ENCODE measurements at places on chromosomes 5 and 9.

DNA sequence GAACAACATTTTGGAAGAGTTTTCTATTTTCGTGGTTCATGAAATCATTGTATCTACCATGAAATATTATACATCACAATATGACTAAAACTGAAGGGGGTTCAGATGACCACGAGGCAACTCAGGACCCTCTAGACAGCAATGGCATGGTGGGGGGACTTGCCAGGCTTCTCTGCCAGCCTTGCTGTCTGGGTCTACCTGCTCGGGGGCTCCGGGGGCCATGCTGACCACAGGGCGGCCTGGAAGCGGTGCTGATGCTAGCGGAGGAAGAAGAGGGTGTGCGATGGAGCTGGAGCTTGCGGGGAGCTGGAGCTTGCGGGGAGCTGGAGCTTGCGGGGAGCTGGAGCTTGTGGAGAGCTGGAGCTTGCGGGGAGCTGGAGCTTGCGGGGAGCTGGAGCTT is 89.2 kb upstream of the IRX4 start:
- no peak for DNase-seq

- no peak for DNase-seq
Observed at GRCh38 chr5:107631805-107632362, 38.9 kb downstream of the EFNA5 start.

GRCh38 chr5:111643499-111643898 is 113.5 kb downstream of the NREP start:
- DNase-seq: no peak

DNA sequence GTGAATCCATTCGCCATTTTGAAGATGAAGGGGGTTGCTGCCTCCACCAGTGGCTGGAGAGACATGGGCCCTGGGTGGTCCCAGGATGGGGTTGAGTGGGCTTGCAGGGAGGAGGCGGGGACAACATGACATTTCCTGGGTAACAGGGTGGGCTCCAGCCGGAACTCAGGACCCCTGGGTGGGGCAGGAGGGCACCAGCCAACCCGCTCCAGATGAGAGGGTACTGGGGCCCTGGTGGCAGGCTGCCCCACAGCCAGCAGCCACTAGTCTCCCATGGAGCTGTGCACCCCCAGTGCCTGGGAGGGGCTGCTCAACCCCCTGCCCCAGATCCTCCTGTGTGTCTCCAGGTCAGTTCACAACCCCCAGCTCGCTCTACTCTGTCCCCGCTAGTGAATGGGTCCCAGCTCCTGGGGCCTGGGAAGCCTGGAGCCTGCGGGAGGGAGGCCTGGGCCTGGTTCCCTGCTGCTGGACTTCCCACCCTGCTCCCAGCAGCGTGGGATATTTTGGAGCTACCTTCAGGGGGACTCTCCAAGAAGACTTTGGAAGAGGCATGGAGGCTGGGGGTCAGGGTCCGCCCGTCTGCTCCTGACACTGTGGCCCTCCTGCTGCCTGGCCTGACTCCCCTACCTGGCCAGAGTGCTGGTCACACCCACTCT is 55.9 kb downstream of the AHRR start:
- DNase-seq: no peak

GRCh38 chr5:17428176-17428800 is 69.7 kb upstream of the TAF11L2 start:
- DNase-seq: peak; percentile 28

- DNase-seq: no peak
Observed at GRCh38 chr9:82201196-82201595, 212.6 kb downstream of the SPATA31D1 start.

DNA sequence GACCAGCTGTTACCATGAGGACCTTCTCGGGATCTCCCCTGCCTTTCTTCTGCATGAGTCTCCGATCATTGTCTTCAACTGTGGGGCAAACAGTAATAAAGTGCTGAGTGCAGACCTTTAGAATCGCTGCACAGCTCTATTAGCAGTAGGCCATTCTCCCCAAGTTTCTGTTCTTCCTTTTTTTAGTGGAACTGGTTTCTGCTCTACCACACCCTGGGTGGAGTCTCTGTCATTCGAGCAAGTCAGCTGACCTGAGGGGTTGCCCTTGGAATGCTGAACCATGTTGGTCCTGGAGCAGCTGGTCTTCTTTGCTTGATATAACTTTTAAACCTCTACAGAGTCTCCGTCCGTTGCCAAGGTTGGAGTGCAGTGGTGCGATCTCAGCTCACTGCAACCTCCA is 33.4 kb upstream of the GNPDA1 start:
- DNase-seq: no peak

DNA sequence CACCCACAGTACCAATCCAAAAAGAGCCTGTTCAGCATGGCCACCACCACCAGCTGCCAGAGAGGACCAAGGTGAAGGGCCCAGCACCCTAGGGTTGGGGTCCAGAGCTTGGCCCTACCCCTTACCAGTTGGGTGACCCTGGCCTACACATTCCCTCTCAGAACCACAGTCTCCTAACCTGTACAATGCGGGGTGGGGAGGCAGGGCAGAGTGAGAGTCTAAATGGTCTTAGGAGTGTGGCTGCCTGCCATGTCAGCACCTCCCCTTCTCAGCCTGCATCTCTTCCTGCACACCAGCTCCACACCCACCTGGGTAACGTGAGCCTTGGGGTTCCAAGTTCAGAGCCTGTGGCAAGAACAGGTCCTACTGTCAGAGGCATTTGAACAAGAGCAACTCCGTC is 92.2 kb downstream of the C5orf15 start:
- no peak for DNase-seq

GRCh38 chr9:84139296-84140070 is 158.9 kb downstream of the RMI1 start:
- no peak for DNase-seq

- DNase-seq: no peak
Observed at GRCh38 chr9:132955123-132955522, 10.7 kb upstream of the TSC1 start.

- no peak for DNase-seq
Observed at GRCh38 chr5:146751781-146752401, 126.7 kb downstream of the PPP2R2B start.

DNA sequence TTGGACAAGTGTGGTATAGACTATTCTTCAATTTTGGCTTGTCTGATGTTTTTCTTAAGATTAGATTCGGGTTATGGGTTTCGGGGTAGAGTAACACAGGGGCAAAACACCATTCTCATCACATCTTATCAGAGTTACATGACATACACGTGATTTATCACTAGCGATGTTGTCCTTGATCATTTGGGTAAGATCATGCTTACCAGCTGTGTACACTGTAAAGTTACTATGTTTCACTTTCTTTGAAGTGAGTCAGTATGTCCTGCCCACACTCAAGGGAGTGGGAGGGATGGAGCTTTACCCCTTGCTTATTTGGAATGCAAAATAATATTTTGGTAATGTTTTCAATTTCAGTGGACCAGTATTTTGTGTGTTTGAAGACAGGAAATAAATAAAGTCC is 101.8 kb upstream of the TAF11L2 start:
- DNase-seq: no peak

DNA sequence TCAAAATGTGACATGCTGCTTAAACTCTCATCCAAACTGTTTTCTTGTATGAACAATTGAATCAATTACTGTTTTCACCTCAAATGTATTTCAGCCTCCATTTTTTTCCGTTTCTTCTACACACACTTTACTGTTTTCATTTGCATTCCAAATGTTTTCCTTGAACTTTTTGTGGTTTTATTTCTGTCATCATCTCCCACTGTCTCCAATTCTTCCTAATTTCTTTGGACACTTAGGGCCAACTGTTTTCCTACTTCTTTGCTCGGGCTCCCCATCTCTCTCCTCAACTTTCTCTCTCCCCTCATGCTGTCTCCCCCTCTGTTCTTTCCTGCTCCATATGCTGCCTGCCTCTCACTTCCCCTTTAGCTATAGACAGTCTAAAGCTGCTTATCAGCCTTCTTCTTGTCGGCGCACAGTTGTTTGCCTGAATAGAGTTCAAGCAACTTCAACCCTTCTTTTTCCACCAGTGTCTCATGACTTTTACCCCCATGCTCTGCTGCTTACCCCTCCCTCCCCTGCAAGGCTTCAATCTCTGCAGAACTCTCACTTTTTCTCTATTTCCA is 443.4 kb downstream of the DTWD2 start:
- DNase-seq: no peak

- DNase-seq: no peak
Observed at GRCh38 chr5:88727705-88728313, 155.2 kb downstream of the MEF2C start.

DNA sequence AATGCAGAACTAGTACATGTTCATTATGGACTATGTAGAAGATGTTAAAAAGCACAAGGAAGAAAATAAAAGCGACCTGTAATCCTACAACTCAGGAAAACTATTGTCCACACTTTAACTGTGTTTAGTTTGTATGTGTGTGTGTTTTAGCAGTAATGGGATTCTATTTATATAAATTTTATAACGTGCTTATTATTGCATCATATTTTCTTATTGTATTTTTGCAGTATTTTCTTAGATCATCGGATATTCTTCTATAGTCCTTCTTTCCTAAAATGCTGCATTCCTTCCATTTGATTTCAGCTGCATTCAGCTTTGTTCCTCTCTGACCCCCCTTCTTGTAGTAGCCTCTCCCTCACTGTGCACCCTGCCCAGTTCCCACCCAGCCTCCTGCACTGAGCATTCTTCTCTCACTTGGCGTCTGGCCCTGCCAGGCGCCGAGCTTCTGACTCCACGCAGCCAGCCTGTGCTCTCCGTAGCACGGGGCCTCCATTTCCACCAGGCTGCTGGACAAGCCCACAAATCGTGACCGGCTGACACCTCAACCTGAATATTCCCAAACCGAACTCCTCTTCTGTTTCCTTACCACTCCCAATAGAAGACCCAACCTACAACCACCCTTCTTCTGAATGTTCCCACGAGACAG is 39.9 kb downstream of the MVB12B start:
- no peak for DNase-seq

DNA sequence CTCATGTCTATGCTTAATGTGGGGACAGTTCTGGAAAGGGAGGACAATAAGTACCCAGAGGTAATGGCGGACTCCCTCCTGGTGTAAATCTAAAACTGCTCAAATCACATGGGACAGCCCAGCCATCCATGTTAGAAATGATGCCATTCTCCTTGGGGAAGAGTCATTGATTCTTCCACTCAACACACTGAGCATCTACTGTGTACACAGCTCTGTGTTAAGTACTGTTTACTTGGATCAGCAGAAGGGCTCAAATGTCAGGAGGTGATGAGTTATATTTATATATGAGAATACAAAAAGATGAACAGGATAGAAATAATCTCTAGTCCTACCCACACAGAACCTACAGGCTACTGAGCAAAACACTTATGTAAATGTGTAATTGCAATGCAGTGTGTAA is 31.8 kb upstream of the NANS start:
- no peak for DNase-seq

DNA sequence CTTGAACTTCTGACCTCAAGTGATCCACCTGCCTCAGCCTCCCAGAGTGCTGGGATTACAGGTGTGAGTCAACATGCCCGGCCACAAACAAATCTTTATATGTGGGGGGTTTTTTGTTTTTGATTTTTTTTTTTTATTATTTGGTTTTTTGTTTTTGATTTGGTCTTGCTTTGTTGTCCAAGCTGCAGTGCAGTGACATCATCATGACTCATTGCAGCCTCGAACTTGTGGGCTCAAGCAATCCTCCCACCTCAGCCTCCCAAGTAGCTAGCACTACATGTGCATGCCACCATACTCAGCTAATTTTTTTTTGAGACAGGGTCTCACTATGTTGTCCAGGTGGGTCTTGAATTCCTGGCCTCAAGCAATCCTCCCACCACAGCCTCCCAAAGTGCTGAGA is 42.4 kb downstream of the ALDH7A1 start:
- no peak for DNase-seq

GRCh38 chr9:95793924-95794828 is 81.3 kb upstream of the ERCC6L2 start:
- DNase-seq: no peak

DNA sequence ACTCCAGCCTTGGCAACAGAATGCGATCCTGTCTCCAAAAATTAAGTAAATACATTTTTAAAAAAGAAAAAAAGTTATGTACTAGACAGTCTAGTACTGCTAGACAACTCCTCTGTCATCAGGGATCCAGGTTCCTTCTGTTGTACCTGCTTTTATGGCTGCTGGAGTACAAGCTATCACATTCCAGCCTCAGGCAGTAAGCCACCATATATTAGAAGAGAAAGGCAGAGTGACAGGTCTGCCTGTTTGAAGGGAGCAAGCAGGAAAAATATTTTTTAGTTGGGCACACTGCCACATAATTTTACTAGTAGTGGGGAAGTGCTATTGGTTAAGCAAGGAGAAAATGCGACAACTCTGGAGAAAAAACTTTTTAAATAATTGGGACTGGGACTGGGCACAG is 10.9 kb downstream of the RPS6 start:
- DNase-seq: no peak

DNA sequence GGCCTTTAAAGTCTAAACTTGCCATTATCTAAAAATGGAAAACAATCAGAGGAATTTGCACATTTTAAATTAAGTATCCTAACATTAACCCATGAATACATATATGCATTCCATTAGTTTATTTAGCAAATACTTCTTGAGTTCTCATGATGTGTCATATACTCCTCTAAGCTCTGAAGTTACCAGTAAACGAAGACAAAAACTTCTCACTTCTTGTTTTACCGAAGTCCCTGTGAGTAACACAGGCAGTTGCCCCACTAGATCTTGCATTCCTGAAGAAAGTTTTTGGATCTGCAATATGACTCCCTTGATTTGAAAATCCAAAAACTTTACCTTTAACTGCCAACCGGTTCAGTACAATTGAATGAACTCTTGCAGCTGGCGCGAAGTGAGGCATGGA is 439.0 kb upstream of the MPDZ start:
- DNase-seq: no peak

DNA sequence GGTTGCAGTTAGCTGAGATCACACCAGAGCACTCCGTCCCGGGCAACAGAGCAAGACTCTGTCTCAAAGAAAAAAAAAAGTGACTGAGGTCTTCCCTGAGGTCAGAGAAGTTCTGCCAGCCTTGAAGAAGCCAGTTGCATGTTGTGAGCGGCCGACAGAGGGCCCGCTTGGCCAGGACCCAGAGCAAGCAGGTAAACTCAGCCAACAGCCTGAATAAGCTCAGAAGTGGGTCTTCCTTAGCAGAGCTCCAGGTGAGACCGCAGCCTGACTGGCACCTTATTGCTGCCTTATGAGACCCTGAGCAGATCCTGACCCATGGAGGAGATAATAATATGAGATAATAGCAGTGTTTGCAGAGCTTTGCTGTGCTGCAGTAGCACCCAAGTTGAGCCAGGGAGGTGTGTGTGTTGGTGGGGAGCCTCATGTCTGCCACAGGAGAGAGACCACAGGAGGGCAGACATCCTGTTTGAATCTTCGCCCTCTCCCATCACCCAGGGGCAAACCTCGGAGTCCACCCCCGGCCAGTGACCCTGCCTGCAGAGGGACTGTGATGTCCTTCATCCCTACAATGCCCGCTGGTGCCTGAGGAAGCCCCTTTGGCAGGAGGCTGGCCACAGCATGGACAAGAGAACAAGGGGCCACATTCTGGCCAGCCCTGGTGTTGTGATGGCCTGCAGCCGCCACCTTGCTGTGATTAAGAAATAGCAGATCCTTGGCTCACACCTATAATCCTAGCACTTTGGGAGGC is 10.8 kb upstream of the BARX1 start:
- no peak for DNase-seq

GRCh38 chr5:71705421-71705820 is 13.7 kb upstream of the CARTPT start:
- no peak for DNase-seq
